ENCODE measurements at places on chromosomes 1 and 21. TPM values are rescaled to one million over a fixed set of nuclear protein-coding genes. Genes with fewer than 3 reads are reported as not detected.

The NBPF10 gene
- 6.3 TPM for total RNA-seq

The GABPA gene
- 30.0 TPM for total RNA-seq

The GPX7 gene
- 62.6 TPM for total RNA-seq

The GRIK3 gene
- total RNA-seq = not detected

The LRRC53 gene
- total RNA-seq = not detected

The LCE1B gene
- not detected for total RNA-seq

The HHAT gene
- 19.2 TPM for total RNA-seq

The SPAG17 gene
- total RNA-seq = 2.7 TPM

The CD53 gene
- not detected for total RNA-seq

The CD5L gene
- total RNA-seq = not detected

The TRIM45 gene
- total RNA-seq = 40.0 TPM

The DDR2 gene
- total RNA-seq = 58.1 TPM

The TNFRSF18 gene
- total RNA-seq = 0.51 TPM

The MCOLN3 gene
- total RNA-seq = 7.6 TPM

The TTLL7 gene
- total RNA-seq = 13.3 TPM

The SGIP1 gene
- 9.8 TPM for total RNA-seq

The NBPF6 gene
- not detected for total RNA-seq

The PROK1 gene
- total RNA-seq = 0.95 TPM
